ENCODE measurements at places on chromosomes 13 and 19.
A peak's percentile ranks its signal among the peaks of the same experiment; 100 is the strongest.

- DNase-seq: no peak
Measured at GRCh38 chr13:45299194-45299593, 41.8 kb downstream of the TPT1 start.

DNA sequence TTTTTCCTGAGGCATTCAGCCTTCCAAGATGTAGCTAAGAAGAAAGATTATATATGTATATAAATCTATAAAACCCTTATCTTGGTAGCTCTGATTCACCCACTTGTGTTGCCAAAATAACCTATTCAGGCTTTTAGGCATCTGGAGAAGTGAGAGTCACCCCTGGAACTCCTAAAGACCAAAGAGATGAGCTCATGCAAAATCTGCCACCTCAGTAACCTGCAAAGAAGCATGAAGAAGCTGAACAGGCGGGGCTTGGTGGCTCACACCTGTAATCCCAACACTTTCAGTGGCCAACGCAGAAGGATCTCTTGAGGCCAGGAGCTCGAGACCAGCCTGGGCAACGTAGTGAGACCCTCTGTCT lies 393.7 kb downstream of the FOXO1 start:
- DNase-seq: no peak

- DNase-seq: peak; percentile 32
Measured at GRCh38 chr19:55206664-55207500, 2.4 kb downstream of the PTPRH start.

GRCh38 chr13:73904625-73905024 lies 229.6 kb downstream of the KLF12 start:
- DNase-seq: no peak

DNA sequence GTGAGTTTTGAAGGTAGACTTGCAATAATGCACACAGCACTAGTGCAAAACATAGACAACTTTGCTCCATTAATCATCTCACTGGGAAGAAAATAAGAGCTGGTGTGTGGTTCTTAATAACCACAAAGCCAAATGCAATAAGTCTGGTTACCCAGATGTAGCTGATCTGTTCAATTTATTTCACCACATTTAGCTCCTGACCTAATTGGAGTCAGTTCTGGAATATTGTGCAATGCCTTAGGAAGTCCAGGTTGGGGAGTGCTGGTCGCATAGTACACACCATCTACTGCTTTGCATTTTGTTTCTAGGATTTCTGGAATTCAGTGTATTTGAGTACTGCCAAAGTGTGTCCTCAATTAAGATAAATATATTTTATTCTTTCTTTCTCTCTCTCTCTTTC lies 483.3 kb upstream of the SPRY2 start:
- no peak for DNase-seq

DNA sequence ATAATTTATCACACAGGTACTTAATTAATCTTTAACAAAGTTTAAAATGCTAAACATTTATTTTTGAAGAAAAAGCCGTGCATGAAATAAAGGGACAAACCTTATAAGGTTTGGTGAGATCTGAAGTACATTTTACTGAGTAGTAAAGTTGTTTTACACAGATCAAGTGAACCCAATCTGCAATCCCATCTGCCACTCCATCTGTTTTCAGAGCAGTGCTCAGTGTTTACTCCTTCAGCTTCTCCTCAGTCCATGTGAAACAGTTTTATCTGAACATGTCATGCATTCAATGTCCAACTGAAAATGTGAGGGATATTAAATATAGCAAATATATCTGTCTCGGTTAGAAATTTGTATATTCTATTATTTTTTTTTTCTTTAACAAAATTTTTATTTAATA lies 166.8 kb downstream of the MAB21L1 start:
- DNase-seq: no peak

GRCh38 chr13:94173312-94173854 lies 306.1 kb downstream of the DCT start:
- no peak for DNase-seq

- DNase-seq: no peak
Measured at GRCh38 chr13:51816604-51817249, 12.8 kb upstream of the DHRS12 start.

GRCh38 chr13:65555962-65556361 lies 1674.2 kb downstream of the PCDH9 start:
- no peak for DNase-seq

GRCh38 chr13:79457948-79458347 lies 23.0 kb upstream of the NDFIP2 start:
- DNase-seq: no peak

DNA sequence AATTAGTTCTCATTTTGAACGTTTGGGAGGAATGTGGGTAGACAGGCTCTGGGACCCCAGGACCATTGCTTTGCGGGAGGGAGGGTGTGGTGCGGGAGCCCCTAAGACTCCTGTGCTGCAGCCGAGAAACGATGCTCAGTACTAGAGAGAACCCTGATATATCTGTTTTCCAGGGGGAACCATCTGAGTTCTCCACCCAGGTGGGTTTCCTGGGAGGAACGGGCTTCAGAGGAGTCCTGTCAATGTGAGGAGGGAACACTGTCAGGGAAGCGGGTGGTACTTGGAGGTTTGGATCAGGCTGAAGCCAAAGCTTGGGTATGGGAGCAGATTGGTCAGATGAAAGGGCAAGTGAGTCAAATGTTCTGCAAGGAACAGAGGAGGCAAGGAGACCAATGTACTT lies 358.0 kb downstream of the FGF9 start:
- DNase-seq: no peak

DNA sequence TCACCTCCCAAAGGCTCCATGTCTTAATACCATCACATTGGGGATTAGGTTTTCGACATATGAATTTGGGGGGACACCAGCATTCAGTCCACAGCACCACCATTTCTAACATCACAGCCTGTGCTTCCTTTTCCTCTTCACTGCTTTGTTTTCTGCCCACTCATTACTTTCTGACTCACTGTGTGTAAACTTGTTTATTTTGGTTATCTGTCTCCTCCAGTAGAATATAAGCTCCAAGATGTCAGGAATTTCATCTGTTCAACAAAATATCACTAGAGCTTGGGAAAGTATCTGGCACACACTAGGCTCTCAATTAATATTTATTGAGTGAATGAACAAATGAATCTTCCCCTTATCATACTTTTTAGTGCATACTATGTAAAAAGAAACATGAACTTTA lies 152.0 kb downstream of the NUFIP1 start:
- DNase-seq: no peak

DNA sequence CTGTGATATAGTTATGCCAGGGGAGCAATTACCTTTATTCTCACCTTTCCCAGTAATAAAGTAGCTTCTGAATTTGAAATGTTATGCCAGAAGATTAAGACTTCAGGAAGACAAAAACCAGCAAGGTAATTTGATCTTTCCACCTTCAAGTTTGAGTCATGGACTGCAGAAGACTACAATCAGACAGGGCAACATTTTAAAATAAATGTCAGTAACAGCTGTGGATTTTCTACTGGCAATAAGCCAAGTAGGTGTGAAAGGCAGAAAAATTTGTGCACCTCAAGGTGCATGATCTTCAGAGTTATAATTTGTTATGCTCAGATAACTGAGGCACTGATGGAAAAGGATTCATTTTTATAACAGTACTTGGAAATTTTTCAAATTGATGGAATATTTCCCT lies 54.9 kb downstream of the SLITRK1 start:
- no peak for DNase-seq

DNA sequence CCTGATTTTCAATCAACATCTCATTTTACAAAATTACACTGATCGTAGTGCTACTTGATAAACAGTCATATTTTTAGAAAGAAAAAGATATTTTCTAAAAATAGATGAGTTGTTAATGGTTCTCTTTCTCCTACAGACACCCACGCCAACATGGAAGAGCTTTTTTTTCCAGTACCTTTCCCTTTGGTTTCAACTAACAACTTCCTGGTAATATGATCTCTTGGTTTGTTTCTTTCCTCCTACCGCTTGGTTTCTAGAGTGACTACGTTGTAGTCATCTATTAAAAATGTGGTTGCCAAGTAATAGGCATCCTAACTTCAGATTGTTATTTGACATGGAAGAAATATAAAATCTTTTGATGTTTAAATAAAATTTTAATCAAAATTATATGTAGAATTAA lies 189.0 kb downstream of the LACC1 start:
- DNase-seq: no peak

DNA sequence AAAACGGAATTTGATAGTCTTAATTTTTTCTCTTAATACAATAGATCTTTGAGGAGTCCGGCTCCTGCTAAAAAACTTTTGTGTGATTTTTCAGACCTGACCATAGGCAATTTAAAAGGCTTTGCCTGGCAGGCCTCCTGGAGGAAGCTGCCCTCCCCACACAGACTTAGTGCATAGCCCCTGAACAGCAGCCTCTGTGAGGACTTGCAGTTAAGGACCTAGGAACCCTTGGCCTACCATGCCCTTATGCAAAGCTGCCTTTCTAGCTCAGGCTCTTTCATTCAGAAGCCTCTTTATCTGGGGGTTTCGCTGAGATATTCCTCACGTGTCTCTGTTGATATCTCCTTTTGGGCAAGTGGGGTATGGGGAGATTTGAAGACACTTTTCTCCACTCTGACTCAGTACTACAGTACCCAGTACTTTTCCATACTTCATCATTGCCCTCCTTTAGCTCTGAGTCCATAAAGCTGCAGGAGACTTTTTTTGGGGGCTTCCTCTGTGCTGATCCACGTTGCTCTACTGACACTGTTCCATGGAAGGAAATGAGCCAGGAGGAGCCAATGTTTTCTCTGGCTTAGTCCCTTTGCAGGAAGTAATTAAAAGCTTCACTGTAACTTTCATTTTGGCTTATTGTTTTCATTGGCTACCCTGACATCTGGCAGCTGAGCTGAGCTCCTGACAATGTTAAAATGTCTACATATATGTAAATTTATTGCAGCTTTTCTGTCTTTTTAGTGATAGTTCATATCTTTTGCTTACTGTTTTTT lies 283.1 kb downstream of the TDRD3 start:
- DNase-seq: no peak

GRCh38 chr13:47796816-47797215 lies 204.3 kb downstream of the SUCLA2 start:
- no peak for DNase-seq

GRCh38 chr13:88112526-88112925 lies 441.4 kb downstream of the SLITRK5 start:
- DNase-seq: no peak

GRCh38 chr19:8426283-8426682 lies 13.2 kb downstream of the MARCHF2 start:
- DNase-seq: no peak

DNA sequence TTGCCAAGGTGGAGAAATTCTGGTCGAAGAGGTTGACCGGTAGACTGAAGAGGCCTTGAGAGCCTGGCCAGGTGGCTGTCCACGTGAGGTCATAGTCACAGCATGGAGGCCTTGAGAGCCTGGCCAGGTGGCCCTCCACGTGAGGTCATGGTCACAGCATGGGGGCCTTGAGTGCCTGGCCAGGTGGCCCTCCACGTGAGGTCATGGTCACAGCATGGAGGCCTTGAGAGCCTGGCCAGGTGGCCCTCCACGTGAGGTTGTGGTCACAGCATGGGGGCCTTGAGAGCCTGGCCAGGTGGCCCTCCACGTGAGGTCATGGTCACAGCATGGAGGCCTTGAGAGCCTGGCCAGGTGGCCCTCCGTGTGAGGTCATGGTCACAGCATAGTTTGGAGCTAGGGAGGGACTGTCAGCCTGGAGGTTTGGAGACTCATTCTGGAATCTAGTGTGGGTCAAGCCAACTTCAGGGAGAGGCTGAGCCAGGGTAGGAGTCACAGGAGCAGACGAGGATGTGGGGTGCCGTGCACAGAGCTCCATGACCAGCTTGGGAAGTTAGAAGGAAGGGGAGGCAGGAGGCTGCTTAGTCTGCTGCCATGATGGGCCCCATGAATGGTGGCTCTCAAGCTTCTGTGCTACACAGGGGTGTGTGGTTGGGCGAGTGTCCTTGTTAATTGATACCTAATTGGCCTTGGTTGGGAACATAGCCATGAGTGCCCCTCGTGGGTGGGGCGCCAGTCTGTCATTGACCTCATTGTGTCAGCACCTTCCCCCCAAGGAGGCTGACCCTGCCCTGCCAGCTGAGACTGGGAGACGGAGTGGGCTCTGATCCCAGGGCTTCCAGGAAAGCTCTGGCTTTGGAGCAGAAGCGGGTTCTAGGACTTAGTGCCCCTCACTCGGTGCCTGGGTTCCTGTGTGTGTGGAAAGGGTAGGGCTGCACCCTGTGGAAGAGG lies 4.0 kb downstream of the LENG9 start:
- DNase-seq: no peak

DNA sequence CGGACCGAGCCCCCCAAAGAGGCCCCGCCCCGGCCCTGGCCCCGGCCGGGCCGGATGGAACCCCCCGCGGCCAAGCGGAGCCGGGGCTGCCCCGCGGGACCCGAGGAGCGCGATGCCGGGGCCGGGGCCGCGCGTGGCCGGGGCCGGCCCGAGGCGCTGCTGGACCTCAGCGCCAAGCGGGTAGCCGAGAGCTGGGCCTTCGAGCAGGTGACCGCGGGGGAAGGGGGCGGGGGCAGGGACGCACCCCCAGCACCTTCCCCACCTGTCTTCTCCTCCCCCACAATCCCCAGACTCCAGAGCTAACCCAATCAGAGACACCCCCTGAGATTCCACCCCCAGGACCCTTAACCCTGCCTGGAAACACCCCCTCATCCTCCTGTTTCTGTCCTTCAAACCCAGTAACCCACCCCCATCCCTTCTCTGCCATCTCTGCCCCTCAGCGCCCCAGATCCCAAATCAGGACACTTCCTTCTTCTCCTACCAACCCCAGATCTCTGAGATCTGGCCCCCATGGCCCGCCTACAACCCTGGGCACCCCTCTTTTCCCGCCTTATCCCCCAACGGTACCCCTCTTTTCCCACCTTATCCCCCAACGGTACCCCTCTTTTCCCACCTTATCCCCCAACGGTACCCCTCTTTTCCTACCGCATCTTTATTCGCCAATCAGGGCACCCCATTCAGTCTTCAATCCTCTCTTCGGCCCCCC lies 505 bp downstream of the ZSWIM4 start:
- DNase-seq: no peak

- no peak for DNase-seq
Measured at GRCh38 chr13:43095771-43096719, 72.7 kb downstream of the DNAJC15 start.

DNA sequence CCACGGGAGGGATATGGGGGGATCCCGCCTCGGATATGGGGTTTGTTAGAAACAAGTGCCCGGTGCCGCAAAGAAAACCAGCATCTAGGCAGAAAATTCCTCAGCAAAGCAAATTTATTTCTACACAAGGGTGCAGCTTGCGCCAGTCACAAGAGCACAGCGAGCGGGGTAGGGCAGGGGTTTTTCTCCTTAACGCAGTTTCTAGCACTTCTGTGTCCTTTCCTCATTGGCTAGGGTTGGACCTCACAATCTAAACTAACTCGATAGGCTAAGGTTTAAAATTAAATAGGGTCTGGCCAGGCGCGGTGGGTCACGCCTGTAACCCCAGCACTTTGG lies 595 bp downstream of the ZNF440 start:
- no peak for DNase-seq

DNA sequence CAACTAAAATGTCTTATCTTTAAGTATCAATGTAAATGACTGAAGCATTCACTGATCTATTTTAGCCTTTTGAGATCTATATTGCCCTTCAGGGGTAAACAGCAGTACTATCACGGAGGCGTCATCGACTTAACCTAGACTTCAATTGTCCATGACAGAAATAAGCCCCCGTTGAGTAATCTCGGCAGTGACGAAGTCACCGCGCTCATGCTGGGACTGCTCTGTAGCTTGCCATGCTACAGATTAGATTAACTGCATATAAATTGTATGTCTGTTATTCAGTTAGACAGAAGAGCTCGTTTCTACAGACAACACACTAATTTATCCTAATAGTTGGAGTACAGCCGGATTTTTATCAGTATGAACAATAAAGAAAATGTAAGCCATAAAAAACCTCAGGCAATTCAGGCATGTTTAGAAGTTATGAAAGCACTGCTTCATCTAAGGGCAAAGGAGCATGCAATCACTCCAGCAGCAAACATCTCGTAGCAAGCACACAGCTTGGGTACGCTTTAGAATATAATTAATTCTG lies 56.6 kb downstream of the TUBGCP3 start:
- no peak for DNase-seq
